ENCODE measurements at places on chromosomes 11 and 22. TPM values are rescaled to one million over a fixed set of nuclear protein-coding genes. Genes with fewer than 3 reads are reported as not detected.
A peak's percentile ranks its signal among the peaks of the same experiment; 100 is the strongest.

HPX gene
- 1.2 TPM for total RNA-seq

UPK3A gene
- total RNA-seq = not detected

FJX1 gene
- total RNA-seq = 0.34 TPM

LDLRAD3 gene
- 0.76 TPM for total RNA-seq

KCNJ1 gene
- total RNA-seq = not detected

MMP10 gene
- total RNA-seq = not detected

DNA sequence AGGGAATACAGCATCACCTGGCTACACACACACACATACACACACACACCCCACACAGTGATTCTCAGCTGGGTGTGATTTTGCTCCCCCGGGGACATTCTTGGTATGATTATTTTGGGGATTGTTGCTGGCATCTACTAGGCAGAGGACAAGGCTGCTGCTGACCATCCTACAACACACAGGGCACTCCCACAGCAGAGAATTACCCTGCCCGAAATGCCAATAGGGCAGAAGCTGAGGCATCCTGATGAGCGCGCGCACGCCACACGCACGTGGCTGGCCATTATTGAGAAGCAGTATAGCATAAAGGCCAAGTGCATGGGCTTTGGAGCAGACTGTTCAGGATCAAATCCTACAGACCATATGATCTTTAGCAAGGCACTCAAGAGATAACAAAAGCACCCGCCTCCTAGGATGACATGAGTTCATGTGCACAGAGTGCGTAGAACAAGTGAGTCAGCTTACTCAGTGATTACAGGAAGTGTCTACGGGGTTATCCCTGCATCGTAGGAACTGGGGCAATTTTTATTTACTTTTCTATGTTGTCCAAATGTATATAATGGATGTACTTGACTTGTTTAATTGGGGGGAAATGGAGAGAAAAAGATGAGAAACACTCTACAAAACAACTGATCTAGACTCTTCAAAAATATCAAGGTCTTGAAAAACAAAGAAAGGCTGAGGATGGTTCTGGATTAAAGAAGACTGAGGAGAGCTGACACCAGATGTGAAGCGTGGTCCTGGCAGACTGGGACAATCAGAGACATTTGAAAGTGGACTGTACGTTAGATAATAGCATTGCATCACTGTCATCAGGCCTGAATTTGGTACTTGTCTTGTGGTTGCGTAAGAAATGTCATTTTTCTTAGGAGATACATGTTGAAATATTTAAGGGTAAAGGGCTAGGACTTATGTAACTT, 7.2 kb upstream of the EHD1 start:
- peak; percentile 42 for DNase-seq

DNA sequence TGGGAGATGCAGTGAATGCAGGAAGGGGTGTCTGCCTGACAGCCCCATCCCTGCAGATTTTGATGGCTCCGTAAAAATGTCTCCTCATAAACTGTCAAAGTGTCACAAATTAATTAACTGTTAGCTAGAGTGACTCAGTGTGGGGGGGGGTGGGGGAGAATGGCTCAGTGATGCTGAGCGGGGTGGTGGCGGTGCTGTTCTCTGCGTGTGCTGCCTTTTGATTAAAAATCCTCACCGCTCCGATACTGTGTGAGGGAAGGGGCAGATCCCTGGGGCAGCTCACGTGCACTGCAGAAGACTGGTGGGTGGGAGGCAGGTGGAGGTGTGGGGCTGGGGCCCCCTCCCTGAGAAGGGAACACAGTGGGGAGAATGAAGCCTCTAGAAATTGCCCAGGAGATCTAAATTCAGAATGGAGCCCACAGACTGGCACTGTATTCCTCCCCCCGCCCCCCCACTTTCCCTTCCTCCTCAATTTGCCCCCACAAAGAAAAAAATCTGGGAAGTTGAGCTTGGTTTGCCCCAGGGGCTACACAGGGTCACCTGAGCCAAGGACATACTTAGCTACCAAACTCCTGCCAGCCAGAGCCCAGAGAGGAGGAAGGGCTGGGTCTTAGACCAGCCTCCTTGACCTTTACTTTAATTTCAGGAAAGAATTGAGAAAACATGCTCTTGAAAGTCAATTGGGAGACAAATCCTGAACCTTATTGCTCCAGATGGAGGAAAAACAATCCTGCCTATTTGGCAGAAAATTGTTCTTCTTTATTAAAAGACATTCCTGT, 39.8 kb downstream of the DRD2 start:
- no peak for DNase-seq

GRCh38 chr11:113992459-113993110, 17.7 kb downstream of the HTR3A start:
- DNase-seq = no peak

GRCh38 chr11:104546501-104546900, 351.8 kb downstream of the CASP12 start:
- DNase-seq = no peak

DNA sequence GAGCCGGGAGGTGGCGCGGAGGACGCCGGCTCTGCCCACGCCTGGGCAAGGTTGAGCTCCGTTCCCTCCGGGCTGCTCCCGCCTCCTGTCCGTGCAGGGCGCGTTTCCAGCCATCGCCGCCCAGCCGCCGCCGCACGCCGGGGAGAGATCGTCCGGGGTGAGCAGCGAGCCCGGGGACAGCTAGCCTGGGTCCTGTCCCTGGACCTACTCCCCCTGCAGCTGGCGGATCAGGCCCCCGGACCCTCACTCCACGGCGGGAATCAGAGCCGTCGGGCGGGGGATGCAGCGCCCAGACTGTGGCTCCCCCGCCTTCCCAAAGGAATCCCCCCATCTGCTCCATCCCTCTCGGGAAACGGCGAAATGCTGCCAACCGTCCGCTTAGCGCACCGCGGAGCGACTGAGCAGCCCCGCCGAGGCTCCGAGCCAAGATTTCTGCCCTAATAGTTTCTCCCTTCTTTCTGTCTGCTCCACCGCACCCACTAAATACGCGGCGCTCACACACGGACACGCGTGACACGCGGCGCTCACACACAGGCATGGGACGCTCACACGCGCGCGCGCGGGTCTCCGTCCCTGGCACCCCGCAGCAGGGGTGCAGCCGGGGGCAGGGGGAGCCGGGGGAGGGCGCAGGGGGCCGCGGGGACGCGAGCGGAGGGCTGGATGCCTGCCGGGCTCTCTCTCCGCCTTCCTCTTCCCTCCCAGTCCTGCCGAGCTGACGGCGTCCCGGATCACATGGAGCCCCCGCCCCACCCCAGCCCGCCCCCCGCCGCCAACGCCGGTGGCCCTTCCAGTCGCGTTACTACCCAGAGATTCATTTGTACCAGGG, at the start of gene KCNJ5:
Gene KCNJ5, plus strand, starts transcription at position 814 of the 826 bp plus-strand sequence. CDS start 19,918 bp downstream, outside the sequence.
- DNase-seq = no peak

DNA sequence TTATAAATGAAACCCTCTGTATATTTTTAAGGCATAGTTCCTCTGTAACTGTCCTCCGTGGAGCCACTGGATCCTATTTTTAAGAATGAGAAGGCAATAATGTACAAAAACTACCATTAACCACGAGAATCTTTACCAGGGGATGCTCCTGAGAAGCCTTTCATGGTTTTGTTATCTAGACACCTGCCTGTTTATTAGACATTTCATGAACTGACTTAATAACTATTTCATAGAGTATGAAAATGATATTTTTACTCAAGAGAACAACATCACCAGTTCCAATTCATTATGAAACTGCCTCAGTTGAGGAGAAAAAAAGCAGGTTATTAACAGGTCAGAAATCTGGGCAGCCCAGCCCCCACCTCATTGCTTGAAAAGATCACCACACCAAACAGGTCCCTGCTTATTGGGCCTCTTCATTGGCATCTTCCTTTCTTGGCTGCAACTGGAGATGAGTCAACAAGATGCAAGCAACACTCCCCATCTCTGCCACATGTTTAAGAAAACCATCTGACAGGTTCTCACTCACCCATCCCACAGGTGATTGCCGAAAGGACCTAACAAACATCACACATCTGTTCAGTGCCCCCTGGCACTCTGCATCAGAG, 27.8 kb downstream of the ETS1 start:
- no peak for DNase-seq

- DNase-seq = no peak
Measured at GRCh38 chr22:46936378-46936903, 174.0 kb downstream of the TBC1D22A start.

- no peak for DNase-seq
Measured at GRCh38 chr11:123373754-123374621, 56.1 kb upstream of the GRAMD1B start.

- DNase-seq = no peak
Measured at GRCh38 chr11:11391796-11392463, 38.9 kb upstream of the CSNK2A3 start.

DNA sequence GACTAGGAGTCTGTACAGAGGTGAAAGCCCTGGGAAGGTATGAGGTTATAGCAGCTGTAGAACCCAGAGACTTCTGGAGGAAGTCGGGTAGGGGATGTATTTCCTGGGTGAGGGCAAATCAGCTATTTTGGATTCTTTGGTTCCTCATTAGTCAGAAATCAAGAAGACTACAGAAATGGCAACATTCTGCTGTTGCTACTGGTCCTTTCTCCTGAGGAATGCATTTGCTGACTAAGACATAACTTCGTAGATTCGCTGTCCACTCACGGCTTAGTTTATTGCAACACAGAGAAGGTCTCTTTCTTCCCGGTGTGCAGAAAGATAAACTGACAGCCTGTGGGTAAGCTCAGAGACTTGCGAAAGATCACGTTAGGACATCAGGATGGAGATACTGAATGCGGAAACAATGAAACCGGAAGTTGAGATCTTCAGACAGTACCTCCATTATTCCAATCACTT, 25.3 kb upstream of the SESN3 start:
- DNase-seq = no peak

DNA sequence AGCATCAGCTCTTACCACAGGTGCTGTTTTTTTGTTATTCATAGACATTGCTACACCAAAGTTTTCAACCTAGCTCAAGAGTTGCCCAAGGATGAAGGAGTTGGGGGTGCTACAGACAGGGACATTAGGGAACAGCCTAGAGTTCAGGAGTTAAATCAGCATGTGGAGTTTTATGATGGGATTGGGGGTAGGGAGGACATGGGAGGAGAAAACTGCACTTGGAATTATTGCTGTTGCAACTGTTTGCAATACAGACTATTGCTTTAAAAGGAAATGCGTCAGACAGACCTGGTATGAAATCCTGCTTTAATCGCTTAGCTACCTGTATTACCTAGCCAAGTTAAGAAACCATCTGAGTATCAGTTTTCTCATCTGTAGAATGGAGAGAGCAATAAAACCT, 6.3 kb downstream of the TMA7B start:
- DNase-seq = no peak

GRCh38 chr11:7536100-7536499, 22.3 kb downstream of the PPFIBP2 start:
- DNase-seq = no peak

- no peak for DNase-seq
Measured at GRCh38 chr11:119571311-119571710, 148.3 kb upstream of the THY1 start.

DNA sequence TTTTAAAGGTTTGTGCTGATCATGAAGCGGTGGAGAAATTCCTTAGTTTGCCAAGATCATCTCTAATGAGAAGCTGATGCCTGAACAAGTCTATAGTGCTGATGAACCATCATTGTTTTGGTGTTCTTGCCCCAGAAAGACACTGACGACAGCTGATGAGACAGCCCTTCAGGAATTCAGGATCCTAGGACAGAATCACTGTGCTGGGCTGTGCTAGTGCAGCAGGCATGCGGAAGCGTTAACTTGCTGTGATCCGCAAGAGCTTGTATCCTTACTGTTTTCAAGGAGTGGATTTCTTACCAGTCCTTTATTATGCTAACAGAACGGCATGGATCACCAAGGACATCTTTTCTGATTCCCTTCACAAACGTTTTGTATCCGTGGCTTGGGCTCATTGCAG, 104.1 kb downstream of the TBC1D22A start:
- DNase-seq = no peak

DNA sequence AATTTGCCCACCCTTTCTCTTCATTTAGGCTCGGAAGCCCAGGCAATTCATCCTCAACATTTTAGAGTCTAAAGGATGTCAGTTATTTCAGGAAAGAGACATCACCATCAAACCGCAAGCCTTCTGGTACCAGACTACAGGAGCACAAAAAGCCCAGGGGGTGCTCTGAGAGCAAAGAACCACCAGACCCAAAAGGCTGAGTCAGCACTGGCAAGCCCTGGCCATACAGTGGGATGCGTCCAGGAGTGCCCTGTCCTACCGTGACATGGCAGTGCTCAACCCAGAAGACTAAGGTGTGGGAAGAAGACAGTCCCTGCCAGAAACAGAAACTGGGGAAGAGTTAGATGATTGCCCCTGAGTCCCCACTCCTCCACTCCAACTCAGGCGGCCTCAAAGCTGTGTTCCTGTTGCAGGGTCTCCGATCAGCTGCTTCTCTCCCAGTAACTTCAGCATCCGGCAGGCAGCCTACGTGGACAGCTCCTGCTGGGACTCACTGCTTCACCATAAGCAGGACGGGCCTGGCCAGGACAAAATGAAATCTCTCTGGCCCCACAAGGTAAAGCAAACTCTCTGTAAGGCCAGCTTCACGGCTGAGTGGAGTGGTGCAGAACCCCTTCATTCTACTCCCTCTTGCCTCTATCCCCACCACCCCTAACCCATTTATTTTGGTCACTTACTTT, 1.5 kb downstream of the PANX3 start:
- no peak for DNase-seq

- no peak for DNase-seq
Measured at GRCh38 chr11:92931746-92932422, 37.6 kb upstream of the MTNR1B start.
